OCI-LY7 (cell line): ENCODE measurements at places on chromosomes 5 and 9.

- DNase-seq: no peak
Measured at GRCh38 chr5:26014206-26014605, 1024.2 kb downstream of the CDH9 start.

- peak; percentile 38 for DNase-seq
Measured at GRCh38 chr9:108994695-108995094, 18.6 kb downstream of the CTNNAL1 start.

GRCh38 chr5:54944364-54944763 is 41.0 kb downstream of the ESM1 start:
- DNase-seq: peak; percentile 28

DNA sequence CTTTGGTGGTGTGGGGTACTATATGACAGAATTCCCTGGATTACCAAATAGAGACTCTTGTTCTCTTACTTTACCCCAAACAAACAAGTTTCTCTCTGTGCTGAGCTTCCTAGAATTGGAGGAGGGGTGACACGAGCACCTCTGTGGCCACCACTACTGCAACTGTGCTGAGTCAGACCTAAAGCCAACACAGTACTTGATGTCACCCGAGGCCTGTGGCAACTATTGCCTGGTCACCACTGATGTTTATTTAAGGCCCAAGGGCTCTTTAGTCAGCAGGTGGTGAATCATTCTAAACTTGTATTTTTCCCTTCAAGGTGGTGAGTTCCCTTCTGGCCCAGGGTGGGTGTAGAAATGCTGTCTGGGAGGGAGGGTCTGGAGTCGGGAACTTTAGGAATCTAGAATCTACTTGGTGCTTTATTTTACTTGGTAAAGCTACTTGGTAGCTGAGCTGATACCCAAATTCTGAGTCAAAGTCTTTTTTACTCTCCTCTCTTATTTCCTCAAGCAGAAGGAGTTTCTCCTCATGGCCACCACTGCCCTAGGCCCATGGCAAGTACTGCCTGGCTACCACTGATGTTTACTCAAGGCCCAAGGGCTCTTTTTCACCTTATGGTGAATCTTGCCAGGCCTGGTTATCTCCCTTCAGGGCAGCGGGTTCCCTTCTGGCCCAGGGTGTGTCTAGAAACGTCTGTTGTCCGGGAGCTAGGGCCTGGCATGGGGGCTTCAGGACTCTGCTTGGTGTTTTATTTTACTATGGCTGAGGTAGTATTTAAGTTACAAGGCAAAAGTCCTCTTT is 9.8 kb downstream of the LURAP1L start:
- DNase-seq: no peak

DNA sequence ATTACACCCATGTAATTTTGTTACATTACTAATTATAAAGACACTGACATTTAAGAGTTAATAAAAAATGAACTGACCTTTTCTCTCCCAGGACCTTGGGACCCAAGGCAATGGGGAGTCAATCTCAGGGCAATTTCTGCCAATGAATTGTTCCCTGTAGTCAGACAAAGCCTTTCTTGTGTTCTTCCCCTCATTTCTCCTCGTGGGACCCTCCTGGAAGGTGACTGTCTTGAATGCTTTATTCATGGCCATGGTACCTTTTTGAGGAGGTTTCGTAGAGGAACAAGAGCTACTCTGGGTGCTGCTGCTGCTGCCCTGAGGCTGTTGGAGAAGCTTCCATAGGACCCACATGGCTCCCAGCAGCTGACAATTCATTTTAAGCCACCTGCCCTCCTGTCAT is 190.3 kb downstream of the SNX18 start:
- no peak for DNase-seq
